ENCODE measurements at places on chromosomes 12 and 14.

DNA sequence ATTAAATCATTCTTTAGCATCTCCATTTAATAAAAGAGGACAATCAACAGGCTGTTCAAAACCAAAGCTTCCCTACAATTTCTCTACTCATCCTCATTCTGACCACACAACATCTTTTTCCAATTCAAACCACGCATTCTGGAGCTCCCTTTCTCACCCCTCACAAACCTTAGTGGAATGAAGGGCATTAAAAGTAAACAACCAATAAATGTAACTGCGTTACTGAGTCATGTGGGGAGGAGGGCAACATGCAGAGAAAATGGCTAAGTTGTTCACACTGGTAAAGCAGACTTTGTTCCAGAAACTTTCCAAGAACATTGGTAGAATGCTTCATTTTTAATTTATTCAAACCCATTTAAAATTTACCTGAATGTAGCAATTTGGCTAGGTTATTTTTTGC is 19.6 kb downstream of the SOX5 start:
- DNase-seq: no peak

GRCh38 chr14:76412501-76412900 is 36.6 kb downstream of the ESRRB start:
- DNase-seq: no peak

DNA sequence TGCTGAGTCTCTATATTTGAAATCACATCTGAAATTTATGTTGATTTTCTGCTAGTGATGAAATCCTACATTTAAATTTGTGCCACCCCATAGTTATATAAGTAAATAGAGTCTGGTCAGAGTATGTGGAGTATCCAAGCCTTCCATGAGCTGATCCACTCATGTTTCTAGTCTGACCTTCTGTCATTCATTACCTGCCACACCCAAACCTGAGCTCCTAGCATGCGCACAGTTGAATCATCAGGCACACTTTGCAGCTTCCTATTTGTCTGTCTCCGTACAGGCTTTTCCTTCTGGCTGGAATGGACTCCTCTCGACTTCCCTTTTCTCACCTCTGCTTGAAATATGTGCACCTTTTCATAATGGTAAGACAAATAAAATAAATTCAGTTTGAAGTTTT is 45.3 kb upstream of the LRIG3 start:
- no peak for DNase-seq

DNA sequence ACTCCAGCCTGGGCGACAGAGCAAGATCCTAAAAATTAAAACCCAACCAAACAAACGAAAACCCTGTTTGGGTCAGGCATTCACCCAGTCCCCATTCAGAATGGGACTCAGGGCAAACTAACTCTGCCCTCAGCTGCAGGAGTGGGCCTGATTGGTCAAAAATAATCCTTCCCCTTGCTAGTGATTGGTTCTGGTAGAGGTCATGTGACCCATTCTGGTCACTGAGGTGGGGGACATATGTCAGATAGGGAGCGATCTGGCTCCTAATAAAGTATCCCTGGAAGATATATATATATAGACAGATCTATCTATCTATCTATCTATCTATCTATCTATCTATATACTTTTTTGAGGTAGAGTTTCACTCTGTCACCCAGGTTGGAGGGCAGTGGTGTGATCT is 29.5 kb upstream of the MED13L start:
- DNase-seq: no peak

GRCh38 chr12:121990692-121991603 is 30.7 kb upstream of the BCL7A start:
- DNase-seq: no peak

DNA sequence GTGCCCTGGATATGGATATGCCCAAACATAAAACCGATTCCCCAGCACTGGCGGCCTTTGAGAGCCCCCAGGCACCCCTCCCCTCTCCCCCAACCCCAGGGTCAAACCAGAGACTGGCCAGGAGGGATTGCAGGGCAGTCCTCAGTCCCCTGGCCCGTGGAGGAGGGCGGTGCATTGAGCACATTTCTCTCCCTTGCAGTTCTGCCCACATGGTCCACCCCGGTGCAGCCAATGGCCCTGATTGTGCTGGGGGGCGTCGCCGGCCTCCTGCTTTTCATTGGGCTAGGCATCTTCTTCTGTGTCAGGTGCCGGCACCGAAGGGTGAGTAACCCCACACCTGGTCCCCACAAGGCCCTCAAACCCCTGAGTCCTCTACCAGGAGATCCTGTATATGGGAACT is 3.4 kb upstream of the GPR162 start:
- DNase-seq: no peak

GRCh38 chr12:82527165-82527780 is 159.4 kb upstream of the TMTC2 start:
- peak; percentile 19 for DNase-seq

GRCh38 chr14:63663428-63664341 is 22.0 kb upstream of the WDR89 start:
- DNase-seq: no peak

Measured in CD4-positive, alpha-beta memory T cell (primary cell).